Dermis blood vessel endothelial cell (primary cell): ENCODE measurements at places on chromosomes 13 and 19.

DNA sequence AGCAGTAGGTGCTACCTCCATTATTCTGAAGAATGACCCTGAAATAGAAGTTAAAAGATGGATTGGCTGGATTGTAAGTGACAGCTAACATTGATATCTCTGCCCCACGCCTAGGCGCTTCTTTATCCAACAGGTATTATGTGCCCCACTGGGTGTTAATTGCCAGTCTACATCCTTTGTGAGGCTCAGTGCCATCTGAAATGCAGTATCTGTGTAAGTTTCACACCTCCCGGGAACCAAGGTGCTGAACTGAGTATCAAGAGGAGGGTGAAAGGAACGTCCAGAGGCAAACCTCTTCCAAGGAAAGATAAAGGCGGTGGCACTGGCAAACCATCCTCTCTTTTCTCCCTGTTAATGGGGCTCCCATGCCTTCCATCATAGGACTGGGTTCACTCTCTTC is 181.1 kb upstream of the UBL3 start:
- DNase-seq: no peak

DNA sequence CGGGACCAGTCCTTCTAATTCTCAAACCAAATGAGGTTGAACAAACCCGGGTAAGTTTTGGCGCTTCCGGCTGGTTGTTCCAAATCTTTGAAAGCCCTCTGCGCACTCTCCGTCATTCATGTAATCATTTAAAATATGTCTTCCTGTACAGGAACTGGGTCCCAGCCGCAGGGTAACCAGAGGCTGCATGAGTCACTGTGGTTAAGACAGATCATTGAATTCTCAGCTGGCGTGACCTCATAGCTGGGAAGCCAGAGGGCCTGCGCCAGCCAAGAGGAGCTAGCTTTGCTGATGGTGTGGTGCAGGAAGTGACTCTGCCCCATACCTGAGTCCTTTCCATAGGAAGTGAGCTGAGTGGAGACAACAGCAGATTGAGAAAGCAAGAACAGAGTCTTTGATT is 135.2 kb downstream of the TSHZ3 start:
- DNase-seq: peak; percentile 0

DNA sequence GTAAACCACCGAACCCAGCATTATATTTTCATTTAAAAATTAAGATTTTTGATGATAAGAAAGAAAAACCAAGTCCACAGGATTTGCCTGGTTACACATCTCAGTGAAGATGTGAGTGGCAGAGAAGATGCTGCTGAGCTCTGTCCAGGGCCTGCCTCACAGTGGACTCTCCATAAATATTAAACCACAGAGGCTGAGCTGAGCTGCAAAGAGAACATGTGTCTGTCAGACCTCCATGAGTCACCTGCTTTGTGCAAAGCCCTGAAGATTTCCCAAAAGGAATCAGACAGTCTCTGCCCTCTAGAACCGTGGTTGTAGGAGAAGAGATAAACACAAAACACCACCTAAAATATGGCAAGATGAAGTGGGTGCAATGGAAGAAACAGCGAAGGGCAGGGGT is 127.2 kb upstream of the TSC22D1 start:
- no peak for DNase-seq

DNA sequence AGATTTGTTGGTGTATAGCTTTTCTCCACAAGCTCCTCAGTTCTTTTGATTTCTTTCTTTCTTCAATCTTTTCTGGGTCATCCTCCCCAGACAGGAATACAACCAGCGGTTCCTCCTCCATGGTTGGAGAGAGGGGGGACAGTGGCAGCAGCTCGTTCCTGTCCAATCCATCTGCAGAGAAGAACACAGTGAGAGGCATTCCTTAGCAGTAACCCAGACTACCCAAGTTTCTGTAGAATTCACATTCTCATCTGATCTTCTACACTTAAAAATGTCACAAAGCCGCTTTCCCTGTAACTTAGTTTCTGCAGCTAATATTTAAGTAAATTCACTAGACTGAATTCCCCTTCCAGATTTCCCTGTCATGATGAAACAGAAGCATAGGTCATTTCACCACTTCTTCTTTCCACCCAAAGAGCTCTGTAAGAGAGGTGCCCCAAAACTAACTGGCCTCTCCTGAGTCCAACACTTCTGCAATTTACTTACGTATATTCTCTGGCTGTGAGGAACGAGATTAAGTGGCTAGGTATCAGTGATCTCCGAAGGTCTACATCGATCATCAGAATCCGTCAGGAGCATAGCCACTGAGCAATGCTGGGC is 171.9 kb downstream of the TBC1D4 start:
- DNase-seq: no peak

- DNase-seq: no peak
Observed at GRCh38 chr19:37342753-37343152, 28.1 kb upstream of the ZNF527 start.

DNA sequence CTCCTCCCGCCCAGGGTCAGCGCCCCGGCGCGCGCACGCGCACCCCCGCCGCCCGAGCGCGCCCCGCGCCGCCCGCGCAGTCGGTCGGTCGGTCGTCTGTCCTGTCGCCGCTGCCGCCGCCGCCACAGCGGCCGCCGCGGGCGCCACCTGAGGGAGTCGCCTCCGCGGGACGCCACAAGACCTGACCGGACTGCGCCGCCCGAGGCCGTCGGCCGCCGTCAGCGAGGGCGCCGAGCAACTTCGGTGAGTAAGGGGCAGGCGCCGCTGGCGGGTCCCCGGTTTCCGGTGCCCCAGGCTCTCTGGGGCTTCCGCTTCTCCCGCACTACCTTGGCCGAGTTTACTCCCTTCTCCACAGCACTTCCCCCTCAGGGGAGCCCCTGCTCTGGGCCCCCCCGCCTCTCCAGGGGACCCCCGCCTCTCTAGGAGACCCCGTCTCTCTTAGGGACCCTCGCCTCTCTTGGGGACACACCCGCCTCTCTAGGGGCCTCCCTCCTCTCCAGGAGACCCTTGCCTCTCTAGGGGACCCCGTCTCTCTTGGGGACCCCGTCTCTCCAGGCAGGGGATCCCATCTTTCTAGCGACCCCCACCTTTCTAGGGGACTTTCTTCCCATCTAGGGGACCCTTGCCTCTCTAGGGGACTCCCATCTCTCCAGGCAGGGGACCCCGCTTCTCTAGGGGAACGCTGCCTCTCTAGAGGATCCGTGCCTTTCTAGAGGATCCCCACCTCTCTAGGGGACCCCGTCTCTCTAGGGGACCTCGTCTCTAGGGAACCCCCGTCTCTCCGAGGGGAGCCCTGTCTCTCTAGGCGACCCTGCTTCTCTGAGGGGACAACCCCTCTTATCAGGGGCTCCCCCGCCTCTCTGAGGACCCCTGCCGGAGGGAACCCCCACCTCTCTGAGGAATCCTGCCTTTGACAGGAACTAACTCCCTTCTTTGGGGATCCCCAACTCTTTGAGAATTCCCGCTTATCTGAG is 19.3 kb upstream of the GATAD2A start:
- no peak for DNase-seq

DNA sequence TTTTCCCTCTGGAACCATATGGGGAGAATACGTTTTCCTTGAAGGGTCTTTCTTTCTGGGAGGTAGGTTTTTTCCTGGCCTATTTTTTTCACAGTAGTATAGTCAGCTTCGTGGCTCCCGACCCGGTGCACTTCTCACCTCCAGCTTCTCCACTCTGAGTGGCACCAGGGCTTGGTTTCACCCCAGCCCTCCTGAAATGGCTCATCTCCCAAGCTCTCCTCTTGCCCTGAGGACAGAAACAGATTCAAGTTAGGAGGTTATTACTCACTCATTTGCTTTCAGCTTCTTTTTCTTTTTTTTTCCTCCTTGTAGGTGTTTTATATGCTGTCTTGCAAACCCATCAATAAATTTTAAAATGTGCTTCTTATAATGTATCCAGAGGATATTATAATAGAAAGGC is 199.3 kb downstream of the RFC3 start:
- DNase-seq: no peak

DNA sequence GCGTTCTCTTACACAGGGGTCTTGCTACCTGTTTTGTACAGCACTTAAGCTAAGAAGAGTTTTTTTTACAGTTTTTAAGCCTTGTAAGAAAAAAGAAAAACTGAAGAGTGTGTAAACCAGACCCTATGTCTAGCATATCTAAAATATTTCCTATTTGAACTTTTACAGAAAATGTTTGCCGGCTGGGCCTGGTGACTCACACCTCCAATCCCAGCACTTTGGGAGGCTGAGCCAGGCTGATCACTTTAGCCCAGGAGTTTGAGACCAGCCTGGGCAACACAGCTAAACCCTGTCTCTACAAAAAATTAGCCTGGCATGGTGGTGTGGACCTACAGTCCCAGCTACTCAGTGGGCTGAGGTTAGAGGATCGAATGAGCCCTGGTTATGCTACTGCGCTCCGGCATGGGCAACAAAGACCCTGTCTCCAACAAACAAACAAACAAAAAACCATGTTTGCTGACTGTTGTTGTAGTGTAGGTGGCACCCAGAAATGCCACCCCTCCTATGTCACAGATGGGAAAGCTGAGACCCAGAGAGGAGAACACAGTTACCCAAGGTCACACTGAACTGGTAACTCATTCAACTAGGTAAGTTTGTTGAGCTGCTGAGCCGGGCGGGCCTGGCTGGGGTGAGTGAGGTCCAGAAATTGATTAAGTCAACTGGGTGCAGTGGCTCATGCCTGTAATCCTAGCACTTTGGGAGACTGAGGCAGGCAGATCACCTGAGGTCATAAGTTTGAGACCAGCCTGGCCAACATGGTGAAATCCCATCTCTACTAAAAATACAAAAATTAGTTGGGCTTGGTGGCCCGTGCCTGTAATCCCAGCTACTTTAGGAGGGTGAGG is 1.9 kb upstream of the VASP start:
- DNase-seq: no peak
